ENCODE measurements at places on chromosomes 16 and 17.

DNA sequence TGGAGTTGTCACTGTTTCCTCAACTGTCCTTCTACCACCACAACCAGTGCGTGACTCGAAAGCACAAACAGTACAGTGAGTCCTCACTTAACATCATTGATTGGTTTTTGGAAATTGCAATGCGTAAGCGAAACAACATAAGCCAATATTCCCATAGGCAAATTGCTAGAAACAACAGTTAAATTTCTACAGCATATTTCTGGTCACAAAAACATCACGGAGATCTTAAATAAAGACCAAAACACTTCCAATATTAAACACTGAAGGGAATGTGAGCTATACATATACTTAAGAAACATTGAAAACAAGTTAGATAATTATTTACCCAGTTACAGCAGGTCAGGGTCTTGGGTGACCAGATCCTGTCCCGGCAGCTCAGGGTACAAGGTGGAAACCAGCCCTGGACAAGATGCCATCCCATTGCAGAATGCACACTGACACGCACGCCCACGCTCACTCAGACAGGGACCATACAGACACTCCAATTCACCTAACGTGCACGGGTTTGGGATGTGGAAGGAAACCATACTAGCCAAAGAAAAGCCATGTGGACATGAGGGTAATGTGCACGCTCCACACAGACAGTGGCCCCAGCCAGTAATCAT, 4.7 kb downstream of the SLC13A5 start:
- no peak for DNase-seq

GRCh38 chr17:40791111-40791510, 8.6 kb downstream of the KRT28 start:
- no peak for DNase-seq

DNA sequence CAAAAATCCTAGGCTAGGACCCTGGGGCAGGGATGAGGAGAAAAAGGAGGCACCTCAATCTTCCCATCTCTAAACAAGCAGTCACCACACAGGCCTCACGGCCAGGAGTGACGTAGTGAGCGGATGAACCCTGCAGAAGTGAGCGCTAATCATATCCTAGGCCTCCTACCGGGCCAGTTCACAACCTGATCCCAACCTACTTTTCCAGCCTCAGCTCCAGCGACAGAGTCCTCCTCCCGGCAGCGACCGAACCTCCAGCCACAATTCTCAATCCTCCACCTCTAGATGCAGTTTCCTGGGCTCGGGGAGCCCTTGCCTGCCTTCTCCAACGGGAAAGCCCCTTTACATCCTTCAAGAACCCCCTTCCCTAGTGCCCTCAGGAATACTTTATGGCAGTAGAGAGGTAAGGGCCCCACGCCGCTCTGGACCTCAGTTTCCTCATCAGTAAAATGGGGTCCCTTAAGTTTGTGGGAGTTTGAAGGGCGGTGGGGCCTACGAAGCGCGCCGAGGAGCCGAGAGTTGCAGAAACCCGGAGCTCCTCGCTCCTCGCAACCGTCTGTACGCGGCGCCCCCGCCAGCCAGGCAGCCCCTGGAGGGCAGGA, 1.4 kb downstream of the ZNF668 start:
- DNase-seq = no peak

GRCh38 chr17:57288040-57288772, 31.9 kb downstream of the MSI2 start:
- peak; percentile 17 for DNase-seq

GRCh38 chr17:57255182-57255775, 1.0 kb upstream of the MSI2 start:
- DNase-seq = no peak

DNA sequence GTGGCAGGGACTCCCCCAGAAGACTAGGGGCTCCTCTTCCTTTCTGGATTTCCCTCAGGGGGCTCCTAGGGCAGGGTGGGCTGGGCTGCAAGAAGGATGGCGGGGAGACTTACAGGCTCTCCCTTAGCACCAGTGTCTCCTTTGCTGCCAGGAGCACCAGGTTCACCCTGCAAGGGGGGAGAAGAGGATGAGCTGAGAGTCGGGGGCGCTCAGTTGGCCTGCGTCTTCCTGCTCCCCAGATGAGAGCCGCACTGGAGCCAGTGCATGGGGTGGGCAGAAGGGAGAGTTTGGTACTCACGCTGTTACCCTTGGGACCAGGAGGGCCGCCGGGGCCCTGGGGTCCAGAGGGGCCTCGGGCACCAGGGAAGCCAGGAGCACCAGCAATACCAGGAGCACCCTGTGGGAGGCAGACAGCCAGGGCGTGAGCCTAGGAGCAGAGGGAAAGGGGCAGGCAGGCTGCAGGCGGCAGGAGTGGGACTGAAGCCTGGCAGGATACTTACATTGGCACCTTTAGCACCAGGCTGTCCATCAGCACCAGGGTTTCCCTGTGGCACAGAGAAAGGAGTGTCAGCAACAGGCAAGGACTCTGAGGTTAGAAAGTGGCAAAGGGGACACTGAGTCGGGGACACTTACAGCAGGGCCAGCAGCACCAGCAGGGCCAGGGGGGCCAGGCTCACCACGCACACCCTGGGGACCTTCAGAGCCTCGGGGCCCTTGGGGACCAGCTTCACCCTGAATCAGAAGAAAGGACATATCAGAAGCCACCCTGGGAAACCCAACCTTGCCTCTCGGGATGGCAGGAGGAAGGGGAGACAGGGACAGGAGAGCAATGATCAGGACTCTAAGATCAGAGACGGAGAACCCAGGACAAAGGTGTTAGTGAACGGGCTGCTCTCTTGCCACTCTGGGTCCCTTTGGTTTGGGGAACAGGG, 6.2 kb downstream of the COL1A1 start:
- no peak for DNase-seq

DNA sequence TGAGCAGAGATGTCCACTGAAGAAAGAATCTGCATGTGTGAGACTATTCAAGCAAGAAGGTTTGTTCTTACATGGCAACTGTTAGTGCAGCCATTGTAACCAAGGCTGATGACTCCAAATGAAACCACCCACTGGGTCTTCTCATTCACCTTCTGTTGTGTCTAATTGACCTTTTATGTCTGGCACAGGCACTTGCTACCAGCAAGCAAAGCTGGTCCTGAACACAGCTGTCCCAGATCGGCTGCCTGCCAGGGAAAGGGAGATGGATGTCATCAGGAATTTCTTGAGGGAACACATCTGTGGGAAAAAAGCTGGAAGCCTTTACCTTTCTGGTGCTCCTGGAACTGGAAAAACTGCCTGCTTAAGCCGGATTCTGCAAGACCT, 3.6 kb downstream of the CDC6 start:
- no peak for DNase-seq

- DNase-seq = no peak
Measured at GRCh38 chr17:14428648-14429029, 127.8 kb downstream of the HS3ST3B1 start.

DNA sequence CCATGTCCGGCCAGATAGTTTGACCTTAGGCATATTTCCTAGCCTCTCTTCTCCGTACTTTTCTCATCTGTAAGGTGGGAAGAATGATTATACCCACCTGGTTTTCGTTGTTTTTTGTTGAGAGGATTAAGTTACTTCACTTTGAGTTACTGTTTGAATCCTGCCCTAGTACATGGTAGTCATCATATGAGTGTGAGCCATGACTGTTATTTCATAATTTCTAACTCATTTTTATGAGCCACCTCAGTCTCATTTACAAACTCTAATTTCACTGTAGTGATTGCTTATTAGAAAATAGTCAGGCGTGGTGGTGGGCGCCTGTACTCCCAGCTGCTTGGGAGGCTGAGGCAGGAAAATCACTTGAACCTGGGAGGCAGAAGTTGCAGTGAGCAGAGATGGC, 45.1 kb downstream of the YPEL2 start:
- no peak for DNase-seq

GRCh38 chr16:88560714-88561484, 9.3 kb upstream of the ZC3H18 start:
- DNase-seq = no peak

DNA sequence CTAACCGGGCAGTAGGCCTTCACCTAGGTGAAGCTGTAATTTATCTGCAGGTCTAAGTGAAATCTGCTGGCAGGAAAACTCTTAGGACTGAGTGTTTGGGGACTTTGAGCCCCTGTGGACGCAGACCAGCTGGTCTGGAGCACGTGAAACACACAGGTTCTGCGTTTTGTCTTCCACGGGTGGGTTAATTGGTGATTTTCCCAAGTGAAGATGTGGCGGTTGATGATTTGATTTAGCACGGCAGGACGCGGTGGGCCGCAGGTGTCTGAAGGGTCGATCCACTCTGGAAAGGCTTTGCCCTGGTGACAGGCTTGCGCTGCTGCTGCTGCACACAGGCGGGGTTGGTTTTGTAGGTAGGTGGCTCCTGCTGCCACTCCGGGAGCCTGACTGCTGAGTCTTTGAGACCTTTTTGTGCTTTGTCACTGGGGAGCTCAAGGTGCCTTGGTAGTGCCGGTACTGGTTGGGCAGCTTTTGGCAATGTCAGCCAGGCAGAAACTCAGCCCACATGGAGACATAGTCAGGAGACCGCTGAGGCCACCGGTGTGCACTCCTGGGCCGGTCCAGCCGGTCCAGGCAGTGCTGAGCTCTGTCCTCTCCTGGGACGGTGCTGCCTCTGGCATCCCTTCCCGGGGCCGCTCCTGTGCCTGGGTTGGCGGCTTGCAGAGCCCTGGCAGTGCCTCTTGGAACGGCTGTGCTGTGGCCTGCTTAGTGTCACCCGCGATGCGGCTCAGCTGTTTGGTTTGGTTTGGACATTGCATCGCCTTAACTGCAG, 2.3 kb downstream of the BAIAP2 start:
- no peak for DNase-seq

GRCh38 chr17:42720996-42721583, 23.8 kb downstream of the EZH1 start:
- peak; percentile 84 for DNase-seq

DNA sequence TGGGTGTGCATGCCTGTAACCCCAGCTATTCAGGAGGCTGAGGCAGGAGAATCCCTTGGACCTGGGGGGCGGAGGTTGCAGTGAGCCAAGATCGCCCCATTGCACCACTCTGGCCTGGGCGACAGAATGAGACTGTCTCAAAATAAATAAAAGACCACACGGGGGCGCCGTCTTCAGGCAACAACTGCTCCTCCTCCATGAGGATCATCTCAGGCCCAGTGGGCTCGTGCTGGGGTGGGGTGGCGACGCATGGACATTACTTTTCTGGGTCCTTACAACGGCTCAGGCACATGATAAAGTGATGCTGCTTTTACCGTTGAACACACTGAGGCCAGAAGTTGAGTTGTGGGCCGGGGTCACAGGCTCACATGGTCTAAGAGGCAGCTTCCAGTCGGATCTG, 56.2 kb downstream of the PRMT7 start:
- DNase-seq = no peak

GRCh38 chr16:24499193-24499814, 40.1 kb upstream of the RBBP6 start:
- peak; percentile 2 for DNase-seq

DNA sequence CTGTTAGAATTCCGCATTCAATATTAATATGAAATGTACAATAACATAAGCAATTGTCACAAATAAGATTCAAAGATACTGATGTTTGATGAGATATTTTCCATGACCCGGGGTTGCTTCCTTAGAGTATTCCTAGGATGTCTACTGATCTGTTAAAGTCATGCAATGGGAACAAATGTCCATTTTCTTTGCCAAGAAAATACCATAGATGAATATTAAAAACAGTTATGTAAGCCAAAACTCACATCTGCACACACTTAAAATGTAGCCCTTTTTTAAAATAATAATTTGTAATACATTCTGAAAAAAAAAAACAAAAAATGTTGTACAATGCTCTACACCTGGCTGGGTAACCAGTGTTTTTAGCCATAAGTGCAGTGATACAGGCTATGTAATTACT, 259.4 kb upstream of the AXIN2 start:
- DNase-seq = no peak

DNA sequence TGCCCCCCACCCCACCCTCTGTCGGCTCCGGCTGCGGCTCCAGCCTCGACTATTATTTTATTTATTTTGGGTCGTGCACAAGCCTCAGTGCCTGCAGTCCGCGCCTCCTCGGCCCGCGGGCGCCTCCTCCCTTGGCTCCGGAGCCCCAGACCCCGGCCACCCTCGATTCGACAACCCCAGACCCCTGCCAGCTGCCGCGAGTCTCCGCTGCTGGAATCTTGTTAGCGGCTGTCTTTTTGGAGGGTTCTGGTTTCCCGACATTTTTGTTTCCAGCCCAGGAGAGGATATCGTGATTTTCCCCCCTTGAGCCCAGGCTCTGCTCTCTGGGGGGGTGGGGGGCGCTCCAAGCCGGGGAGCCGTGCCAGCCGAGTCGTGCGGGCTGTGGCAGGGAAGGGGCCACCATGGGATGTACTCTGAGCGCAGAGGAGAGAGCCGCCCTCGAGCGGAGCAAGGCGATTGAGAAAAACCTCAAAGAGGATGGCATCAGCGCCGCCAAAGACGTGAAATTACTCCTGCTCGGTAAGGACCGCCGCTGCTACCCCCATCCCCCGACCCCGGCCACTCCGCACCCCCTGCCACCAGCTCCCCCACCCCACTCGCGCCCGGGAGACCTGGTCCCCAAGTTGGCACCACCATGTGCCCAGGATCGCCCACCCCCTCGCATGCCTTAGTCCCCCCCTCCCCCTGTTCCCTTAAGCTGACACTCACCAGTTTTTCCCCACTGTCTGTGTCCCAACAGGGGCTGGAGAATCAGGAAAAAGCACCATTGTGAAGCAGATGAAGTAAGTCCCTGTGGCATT, 746 bp downstream of the GNAO1 start:
- no peak for DNase-seq

DNA sequence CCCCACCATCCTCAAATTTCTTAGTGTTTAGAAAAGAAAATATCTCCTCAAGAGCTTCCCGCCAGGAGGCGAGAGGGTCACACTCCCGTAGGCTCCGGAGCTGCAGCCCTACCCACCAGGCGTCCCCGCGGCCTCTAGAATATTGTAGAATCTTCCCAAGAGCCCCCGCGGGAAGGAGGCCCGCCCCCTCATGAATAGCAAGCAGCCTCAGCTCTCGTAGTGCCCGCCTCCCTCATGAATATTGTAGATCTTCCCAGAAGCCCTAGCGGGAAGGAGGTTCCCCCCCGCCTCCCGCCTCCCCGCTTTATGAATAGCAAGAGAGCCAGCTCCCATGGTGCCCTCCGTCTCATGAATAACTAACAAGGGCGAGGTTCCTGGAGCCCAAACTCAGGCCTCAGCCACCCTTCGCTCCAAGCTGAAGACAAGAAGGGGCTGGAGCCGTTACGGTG, at the start of gene FBXO47:
TSS of gene FBXO47 (minus strand) at position 114 of the 449 bp plus-strand sequence. CDS start 4,378 bp downstream, outside the sequence.
- DNase-seq = no peak

- DNase-seq = no peak
Measured at GRCh38 chr17:72340836-72341235, 220.0 kb downstream of the SOX9 start.

Data from NCI-H1694 treated with DMSO at 0.1 percent for 48 hours (cell line).